Substantia nigra (tissue), 51 donors: ENCODE measurements at places on chromosomes 3 and 15.

GRCh38 chr3:87397211-87397610, 120.8 kb upstream of the POU1F1 start:
- DNase-seq = no peak

GRCh38 chr15:69665641-69666111, 213.1 kb downstream of the RPLP1 start:
- DNase-seq = no peak

DNA sequence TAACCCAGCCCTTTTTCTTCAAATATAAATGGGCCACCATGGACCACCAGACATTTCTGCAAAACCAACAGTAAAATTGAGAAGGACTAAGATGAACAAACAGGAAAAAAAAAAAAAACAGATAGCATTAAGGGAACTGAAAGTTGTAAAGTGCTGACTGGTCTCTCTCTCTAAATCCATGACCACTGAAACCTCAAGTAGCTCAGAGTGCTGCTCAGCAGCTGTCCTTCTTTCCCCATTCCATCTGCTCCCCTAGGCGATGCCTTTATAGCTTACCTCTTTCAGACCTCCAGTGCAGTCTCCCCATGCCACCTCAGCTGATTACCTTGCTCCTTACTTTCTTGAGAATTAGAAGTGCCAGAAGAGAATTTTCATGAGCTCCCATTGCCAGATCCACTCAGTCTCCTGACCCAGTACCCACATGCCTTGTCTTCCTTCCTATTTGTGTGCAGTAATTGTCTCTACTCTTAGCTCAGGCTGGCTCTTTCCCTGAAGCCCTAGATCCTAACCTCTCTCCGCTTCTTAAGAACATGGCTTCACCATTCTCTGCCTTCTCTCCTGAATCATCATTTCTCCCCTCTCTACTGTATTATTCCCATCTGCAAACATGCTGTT, 23.9 kb upstream of the XIRP1 start:
- no peak for DNase-seq

DNA sequence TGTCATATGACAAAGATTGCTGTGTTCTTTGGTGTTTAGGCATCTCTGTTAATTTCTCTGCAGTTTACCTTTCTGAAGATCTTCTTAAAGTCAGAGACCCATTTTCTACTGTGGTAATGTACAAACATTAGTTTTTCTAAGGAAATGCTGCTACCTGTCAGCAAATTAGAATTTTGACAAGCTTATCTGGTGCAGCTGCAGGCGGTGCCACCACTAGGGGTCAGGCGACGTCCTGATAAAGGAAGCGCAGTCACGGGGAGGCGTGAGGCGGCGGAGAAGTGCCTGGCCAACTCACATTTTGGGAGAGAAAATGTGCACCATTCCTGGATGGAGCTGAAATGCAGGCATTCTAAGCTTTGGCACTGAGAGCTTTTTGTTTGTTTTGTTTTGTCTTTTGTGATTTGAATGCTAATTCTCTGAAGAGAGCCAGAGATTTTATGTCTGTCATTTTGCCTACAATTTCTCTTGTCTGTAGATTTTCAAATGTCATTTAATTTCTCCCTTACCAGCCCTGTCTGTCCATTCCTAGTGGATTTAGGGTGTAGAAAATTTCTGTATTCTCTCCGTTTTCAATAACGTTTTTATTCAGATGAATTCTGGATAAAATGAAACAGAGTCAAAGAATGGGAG, 24.9 kb upstream of the SIAH2 start:
- peak; percentile 29 for DNase-seq

- DNase-seq = no peak
These were observed 131.5 kb downstream of the TRIM42 start for GRCh38 chr3:140809316-140809715.

GRCh38 chr3:50242381-50242770, 6.4 kb downstream of the GNAI2 start:
- no peak for DNase-seq

- DNase-seq = no peak
These were observed 154.9 kb downstream of the KLHL25 start for GRCh38 chr15:85639752-85640381.

DNA sequence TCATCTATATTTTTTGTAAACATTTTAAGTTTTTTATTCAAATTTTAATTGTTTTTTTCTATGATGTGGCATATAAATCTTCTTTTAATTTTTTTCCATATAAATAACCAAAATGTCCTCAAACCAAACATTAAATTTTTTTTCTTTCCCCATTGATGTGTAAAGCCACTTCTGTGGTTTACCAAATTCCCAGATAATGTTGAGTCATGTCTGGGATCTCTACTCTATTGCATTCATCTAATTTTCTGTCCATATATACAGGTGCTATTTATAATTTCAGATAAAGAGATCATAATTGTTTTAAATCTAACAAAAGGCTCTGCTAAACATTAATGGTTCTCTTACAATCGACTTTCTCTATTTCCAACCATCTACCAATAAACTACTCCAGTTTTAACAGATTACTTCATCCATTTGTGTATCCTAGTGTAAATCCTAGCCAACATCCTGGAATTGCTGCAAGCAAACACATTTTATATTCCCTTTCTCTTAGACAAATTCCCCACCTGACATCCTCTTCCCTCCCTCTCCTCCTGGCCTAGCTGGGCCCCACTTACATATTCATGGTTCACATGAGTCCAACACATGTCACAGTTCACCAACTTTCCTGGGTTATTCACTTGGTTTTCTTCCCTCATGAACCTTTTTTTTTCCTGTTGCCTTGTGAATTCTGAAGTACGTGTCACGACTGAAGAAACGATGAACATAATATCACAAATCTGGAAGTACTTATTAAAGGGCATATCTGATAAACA, 368.0 kb upstream of the AGTR1 start:
- no peak for DNase-seq

- DNase-seq = no peak
These were observed 2.8 kb upstream of the PKM start for GRCh38 chr15:72233769-72234168.

DNA sequence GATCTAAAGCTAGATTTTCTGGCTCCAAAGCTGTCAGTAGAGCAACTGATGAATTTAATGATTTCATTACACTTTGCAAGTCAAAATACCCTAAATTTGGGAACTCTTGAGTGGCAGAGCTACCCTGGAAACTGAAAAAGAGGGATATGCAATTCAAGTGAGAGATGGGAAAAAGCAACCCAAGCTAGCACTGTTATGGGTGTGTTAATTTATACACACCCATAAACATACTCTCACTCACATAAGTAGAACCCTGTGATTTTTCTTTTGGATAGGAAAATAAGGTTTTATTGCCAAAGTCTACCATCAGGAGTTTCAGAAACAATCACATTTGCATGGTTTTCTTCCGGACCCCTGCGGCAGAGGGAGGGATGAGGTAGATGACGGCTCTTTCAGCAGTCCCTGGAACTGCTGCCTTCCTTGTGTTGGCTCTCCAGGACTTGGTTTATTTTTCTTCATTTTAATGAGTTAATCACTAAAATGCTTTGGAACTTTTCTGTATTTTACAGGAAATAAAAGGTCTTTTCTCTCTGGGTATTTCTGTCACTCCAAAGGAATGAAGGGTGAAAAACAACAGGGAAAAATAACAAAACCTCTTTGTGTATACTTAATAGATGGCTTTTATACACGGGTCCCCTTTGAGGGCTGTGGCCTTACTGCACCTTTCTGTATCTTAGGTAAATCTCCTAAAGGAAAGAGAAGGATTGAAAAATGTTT, 63.8 kb downstream of the TTC23 start:
- DNase-seq = no peak

GRCh38 chr3:41649129-41649739, 312.7 kb downstream of the ULK4 start:
- no peak for DNase-seq

DNA sequence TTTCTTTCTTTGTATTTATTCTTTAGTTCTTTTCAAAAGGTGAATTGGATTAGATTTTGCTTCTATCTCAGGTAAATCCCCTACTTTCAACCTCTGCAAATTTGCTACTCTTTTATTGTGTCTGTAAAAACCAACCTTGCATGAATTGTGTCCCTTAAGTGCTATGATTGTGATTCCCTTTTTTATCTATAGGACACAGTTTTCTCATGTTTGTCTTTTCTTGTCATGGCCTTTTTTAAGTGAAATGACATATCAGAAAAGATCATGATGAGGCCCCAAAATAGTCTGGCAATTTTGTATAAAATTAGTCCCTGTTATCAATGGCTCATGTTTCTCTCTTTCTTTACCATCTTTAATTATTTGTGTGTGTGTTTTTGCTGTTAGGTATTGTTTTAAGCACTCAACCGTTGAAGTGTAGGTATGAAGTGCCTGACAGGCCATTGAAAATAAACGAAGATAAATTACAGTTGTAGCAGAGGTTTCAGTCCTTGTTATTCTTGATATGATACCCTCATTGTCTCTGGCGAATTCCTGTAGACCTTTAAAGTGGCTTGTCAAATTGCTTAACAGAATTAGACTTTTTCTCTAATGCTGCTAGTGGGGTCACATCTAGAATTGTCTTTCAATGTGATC, 184.3 kb downstream of the UBE2E2 start:
- DNase-seq = no peak

- DNase-seq = peak; percentile 45
These were observed 4.5 kb downstream of the PLXNB1 start for GRCh38 chr3:48425281-48425812.

DNA sequence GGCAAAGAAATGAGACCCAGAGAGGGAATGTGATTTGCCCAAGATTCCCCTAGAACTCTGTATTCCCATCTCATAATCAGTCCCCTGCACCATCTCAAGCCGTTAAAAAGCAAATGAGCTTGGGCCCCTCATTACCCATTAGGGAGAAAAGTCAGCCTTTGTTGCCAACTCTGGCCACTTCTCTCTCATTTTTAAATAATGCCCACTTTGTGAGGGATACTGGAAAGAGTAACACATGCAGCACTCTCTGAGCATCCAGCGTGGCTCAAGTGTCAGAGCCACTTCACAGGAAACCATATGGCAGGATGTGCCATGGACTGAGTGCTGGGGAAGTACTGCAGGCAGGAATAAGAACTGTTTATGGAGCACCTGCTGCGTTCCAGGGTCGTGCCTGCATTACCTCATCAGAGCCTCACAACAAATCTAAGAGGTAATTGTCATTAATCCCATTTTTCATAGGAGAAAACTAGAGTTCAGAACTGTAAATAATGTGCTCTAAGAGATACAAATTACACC, 49.8 kb upstream of the SLC6A1 start:
- DNase-seq = no peak

DNA sequence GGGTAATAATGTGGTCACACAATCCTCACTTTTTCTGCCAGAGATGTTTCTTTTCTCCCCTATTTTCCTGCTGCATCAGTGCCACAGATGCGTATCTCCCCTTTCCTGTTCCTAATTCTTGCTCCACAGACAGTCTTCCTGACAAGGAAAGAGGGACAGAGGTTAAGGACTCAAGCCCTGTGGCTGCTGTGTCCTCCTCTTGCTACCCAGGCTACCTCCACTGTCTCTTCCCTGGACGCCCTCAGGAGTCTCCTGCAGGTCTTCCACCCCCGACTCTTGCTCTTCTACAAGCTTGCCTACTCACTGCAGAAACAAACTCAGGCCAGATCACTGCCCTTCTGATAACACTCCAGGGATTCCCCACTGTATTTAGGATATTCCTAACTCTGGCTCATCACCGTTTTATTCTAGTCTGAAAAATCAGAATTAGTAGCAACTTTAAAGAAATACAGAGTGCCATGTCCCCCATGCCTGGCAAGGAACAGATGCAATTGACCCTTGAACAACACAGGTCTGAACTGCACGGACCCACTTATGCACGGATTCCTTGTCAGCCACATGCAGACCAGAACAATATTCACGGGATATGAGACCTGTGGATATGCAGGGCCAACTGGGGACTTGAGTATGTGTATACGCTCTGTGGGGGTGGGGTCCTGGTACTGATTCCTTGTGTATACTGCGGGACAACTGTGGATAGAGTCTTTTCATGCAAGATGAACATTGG, 151.8 kb downstream of the GHSR start:
- no peak for DNase-seq

DNA sequence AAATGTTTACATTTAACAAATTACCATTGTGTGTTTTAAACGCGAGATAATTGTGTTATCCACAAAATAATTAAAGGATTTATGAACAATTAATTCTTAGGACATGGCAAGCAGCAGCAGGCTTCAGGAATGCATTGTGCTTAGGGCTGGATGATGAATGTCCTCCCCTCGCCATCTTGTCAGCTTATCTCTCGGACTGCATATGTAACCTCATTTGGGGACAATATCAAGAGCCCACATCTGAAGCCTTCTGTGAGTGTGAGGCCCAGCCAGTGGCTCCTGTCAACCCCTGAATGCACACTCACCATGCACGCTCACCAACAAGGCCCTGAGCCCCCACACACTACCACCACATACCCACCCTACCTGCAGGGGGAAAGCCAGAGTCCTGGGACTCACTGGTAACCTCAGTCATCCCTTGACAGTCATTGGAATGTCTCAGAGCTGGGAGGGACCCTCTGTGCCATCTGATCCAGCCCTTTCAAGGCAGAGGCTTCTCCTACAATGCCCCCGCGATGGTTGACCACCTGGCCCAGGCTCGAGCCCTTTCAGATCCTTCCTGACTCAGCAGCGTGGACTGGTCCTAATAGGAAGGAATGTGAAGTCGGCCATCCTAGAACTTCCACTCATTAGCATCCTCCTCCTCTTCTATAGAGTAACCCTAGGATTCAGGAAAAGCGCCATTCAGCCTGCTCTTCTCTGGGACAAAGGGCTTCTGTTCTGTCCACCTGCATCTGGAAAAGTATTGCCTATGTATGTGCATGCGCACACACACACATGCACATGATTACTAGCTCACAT, 38.2 kb downstream of the MRPL46 start:
- no peak for DNase-seq

DNA sequence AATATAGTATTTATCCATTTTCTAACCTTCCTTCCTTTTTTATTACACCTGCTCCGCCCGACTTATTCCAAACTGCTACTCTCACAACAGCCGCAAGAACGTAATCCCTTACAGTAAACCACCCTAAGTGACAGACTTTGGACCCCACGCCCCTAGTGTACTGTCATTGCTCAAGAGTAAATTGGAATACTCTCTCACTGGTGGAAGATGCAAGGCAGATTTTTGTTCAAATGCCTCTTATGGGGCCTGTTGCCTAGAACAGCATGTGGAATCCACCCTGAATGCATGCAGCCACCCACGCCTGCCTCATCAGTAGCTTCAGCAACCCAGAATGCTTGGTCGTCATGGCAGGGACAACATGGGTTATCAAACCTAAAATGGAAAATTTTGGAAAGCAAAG, 226.2 kb upstream of the ST8SIA2 start:
- no peak for DNase-seq

- no peak for DNase-seq
These were observed 122.2 kb upstream of the DLG1 start for GRCh38 chr3:197420566-197420965.

- DNase-seq = no peak
These were observed 118.8 kb downstream of the SRGAP3 start for GRCh38 chr3:9130345-9131305.

DNA sequence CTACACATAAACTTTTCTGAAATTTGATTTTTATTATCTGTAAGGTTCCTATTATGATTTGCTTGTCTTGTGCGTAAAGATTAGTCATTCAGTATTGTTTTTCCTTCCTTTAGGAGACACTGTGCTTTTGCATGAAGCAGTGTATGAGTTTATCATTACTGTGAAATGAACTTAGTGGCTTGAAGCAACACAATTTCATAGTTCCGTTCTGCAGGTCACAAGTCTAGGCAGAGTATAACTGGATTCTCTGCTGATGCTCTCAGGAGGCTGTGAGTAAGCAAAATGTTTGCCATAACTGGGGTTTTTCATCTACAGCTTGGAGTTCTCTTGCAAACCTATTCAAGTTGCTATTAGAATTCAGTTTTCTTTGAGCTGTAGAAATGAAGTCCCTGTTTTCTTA, 1136.1 kb downstream of the OTOL1 start:
- DNase-seq = no peak
